Stimulated activated CD4-positive, alpha-beta T cell treated with anti-CD3 and anti-CD28 coated beads, Interleukin-15, amount 100 ng/mL, for 48 hours (primary cell): ENCODE measurements at places on chromosomes 4 and X.

DNA sequence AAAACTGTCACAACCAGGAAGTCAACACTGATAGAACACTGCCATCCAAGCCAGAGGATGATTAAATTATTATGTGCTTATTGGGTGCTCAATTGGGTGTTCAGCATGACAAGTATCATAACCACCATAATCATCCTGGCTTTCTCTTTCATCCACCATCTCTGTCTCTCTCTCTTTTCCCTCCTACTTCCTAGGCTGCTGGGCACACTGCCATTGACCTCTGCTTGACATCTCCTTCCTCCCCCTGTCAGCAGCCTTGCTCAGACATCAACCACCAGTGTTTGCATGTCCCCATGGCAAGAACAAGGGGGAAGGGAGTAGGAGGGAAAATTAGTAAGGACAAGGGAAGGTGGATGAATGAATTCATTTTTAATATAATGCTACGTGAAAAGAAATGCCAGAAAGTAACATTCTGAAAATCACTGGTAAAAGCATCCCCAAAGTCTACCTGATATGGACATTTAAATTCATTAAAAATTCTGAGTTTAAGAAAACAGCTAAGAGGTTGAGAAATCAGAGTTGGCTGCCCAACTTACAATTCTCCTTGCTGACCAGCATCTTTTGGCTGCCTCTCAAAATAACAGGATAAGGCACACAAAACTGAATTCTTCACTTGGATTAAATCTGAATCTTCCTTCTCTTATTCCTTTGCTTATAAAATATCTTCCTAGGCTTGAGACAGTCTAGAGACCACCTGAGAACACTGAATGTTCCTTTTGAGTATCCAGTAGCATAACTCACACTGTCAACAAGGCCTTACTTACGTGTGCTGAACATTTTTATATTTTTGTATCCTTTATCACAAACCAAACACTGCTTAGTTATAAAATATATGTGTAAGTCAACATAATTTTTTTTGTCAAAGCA is 48.5 kb downstream of the SNCA start:
- no peak for DNase-seq

DNA sequence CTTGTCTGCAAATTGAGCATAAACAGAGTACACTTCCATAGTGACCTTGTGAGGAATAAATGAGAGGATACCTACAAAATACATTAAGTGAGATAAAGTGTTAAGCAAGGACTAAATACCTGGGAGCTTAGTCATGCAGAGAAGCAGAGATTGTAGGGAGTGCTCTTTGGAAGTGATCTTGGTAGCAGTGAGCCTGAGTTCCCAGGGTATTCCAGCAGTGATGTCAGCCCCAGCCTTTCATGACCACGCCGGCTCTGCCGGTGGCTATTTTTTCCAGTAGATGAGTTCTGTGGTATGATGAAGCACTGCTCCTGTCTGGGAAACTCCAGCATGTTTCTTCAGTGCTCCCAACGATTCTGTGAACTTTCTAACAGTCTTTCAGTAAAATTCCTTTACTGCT is 391.5 kb upstream of the IGFBP7 start:
- DNase-seq = no peak

- DNase-seq = no peak
These were observed 61.8 kb downstream of the CPE start for GRCh38 chr4:165440415-165441158.

DNA sequence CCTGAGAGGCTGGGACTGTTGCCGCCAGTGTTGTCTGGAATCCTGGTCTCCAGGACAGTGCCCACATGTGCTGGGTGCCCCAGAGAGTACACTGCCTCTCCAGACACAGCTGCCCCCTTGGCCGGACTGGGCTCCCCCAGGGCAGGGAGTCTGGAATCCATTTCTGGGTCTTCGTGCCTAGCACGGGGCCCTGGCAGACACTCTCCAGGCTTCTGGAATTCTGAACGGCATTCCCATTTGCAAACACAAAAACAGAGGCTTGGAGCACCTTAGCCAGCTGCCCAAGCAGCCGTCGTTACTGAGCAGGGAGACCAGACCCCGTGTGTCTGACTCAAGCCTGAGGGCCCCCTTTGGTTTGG is 20.8 kb downstream of the HMX1 start:
- no peak for DNase-seq

GRCh38 chrX:141467442-141467841 is 117.1 kb downstream of the SPANXA1 start:
- DNase-seq = no peak

- DNase-seq = no peak
These were observed 24.4 kb downstream of the SYAP1 start for GRCh38 chrX:16743604-16744325.

DNA sequence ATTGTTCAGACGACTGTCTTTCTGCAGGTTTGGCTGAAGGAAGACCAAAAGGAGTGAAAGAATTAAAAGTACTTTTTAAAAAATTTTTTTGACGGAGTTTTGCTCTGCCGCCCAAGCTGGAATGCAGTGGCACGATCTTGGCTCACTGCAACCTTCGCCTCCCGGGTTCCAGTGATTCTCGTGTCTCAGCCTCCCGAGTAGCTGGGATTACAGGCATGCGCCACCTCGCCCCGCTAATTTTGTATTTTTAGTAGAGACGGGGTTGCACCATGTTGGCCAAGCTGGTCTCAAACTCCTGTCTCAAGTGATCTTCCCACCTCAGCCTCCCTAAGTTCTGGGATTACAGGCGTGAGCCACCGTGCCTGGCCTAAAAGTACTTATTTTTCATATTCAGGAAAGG is 86.3 kb downstream of the ITIH6 start:
- DNase-seq = no peak

DNA sequence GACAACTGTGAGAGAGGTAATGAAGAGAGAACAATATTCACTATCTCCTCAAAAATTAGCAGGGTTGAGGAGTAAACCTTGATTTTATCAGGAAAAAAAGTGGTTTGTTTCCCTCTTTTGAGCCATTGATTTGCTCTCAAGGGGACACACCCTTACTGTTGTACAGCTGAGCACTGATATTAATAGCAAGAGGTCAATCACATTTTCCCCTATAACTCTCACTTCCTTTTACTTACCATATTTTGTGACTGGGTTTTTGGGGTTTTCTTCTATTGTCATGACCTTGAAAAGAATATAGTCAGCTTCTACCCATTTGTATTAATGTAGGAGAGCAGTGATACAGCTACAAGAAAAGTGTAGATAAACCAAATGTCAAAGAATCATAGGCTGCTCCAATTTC is 70.2 kb upstream of the LONRF3 start:
- DNase-seq = no peak

- DNase-seq = no peak
These were observed 49.6 kb downstream of the MAP7D2 start for GRCh38 chrX:20066968-20067708.

- DNase-seq = no peak
These were observed 41.7 kb downstream of the CNGA2 start for GRCh38 chrX:151776181-151776731.

GRCh38 chr4:106868381-106869035 is 167.6 kb downstream of the DKK2 start:
- DNase-seq = no peak

GRCh38 chr4:102809691-102810090 is 17.7 kb downstream of the UBE2D3 start:
- no peak for DNase-seq

GRCh38 chr4:137961051-137961438 is 281.1 kb downstream of the SLC7A11 start:
- DNase-seq = no peak

- no peak for DNase-seq
These were observed 41.5 kb upstream of the PGRMC1 start for GRCh38 chrX:119194621-119195020.

- no peak for DNase-seq
These were observed 279.7 kb downstream of the NR3C2 start for GRCh38 chr4:148162519-148162918.

GRCh38 chrX:48784726-48785125 is 1.7 kb upstream of the GATA1 start:
- DNase-seq = no peak

DNA sequence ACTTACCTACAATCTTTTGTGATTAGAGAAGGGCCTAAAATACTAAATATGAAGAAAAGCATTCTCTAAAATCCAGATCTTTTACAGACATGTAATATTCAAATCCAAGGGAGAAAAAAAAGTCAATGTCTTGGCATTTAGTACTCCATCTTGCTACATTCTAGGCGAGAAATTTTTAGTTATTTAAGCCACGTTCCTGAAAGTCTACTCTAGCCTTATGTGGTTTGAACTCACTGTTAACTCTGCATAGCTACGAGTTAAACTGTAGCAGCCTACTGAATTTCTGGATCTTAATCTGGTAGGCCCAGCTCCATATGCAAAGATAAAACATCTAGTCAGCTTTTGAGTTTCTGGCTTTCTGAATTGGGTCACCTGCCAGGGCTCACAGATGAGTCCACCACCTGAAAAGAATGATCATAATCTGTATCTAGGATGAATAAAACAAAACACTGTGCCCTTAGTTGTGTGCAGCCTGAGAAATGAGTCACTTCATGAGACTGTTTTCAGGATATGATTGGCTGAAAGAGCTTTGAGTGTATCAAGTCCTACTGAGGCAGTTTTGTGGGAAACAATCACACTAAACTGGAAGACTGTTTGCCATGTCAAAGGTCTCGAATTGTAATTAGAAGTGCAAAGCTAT is 3.2 kb upstream of the NEK1 start:
- no peak for DNase-seq

GRCh38 chrX:66015900-66016689 is 23.8 kb downstream of the VSIG4 start:
- DNase-seq = no peak

DNA sequence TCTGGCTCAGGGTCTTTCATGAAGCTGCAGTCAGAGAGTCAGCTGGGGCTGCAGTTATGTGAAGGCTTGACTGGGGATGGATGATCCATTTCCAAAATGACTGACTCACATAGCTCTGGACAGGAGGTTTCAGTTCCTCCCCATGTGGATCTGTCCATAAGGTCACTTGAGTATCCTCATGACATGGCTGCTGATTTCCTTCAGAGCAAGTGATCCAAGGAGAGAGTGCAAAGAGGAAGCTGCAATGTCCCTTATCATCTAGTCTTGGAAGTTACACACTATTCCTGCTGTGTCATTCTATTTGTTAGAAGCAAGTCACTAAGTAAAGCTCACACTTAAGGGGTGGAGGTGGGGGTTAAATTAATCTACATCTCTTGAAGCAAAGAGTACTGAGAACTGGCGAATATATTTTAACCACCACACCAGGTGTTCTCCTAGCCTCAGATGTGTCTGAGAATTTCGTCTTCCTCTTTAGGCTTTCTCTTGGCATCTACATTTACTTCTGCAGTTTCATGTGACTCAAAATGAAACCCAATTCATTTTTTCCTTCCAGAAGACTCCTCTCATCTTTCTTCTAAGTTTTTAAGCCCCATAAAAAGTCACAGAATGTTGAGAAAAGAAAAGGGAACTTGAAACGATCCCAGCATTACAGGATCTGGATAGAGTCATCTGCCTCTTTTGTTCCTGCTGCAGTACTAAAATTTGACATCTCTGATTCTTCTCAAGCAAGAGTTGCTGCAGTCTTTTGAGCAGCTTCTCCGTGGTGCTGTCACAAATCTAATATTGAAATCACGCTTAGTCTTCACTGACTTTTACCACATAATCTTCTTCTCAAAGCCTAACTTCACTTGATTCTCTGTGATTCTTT is 3.8 kb upstream of the GRPR start:
- no peak for DNase-seq

- no peak for DNase-seq
These were observed 668 bp upstream of the TAPT1 start for GRCh38 chr4:16226816-16227461.

DNA sequence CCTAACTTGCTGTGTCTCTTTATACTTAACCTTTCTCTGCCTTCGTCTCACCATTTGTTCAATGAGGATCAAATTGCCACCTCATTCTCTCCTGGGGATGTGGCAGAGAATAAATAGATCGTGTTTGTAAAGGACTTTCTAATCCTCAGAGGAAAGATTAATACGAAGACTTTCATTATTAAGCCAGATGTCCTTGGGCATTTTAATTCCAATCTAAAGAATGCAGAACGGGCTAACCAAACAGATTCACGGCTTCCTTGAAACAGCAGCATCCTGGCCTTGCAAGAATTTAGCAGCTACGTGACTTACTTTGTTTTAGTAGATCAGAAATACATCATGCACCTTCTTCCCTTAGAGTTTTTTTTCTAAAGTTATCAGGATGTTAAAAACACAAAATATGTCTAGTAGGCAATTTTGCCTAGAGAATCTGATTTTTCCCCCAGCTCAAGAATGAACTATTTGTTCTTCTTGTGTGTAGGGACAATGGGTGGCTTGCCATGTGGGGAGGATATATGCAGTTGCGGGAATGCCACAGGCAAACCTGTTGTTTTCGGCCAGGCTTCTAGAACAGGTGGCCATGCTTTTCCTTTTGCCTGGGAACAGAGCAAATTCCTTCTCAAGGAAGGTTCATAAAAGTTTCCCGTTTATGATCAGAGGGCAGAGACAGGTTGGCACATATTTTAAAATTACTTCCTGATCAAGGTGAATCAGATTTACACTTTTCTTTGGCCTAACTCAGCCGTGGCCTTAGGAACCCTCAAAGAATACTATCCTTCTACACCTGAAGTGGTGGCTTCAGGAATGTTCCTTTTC is 3.0 kb downstream of the MID1 start:
- no peak for DNase-seq

DNA sequence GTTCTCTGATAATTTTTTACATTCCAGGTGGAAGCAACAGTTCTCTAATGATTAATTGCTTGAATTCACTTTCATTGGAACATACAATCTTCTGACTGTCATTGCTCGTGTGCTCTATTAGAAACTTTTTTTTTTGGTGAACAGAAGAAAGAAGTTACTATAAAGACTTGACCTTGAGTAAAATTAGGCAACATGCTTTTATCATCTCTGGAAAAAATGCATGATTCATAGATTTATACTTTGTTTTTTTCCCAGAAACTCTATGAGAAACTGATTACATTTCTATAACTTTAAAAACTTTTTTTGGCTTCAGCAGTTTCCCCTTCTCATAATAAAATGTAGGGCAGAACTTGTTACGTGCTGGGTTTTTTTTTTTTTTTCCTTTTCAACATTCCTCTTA is 167.6 kb downstream of the ARHGAP10 start:
- DNase-seq = no peak

DNA sequence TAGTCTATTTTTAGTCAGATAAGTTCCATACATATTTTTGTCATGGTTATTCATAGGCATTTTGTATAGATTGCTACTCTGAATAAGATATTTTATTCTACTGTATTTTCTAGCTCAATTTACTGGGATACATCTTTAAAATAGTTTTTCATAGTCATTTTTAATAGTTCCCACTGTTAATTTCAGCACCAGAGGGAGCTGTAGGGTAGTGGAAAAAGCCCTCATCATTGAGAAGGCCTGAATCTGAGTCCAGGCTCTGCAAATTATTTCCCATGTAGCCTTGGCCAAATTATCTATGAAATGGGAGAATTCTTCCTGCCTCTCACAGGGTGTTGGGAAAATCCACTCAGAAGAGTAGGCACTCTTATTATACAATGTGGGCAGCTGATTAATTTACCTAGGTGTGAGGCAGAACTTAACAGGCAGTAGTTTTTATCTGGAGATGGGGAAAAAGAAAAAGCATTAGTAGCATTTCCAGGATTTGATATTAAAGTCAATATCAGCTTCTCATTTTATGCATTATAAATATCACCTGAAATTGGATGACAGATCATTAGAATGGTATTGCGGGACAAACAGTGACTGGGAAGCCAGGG is 102.9 kb upstream of the PAQR3 start:
- DNase-seq = no peak
